SIG-M5 (cell line): ENCODE measurements at places on chromosomes 1 and 21.

- no peak for DNase-seq
These were observed 16.2 kb downstream of the CCSAP start for GRCh38 chr1:229326601-229327000.

DNA sequence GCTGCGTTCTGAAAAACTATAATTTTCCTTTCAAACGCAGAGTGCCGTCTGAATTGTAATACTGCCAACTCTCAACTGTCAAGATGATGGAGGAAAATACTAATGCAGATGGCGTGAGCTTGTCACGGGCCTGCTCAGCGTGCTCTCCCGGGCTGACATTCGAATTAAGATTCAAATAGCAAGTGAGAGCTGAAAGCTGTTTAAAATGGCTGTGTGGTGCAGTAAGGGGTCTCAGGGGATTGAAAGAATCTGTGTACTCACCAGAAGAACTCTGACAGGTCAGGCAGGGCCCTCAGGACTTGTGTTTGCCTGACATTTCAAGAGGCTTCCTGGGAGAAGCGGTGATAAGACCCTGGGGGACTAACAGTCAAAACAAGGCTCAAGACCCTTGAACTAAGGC, 33.1 kb downstream of the ZMYND12 start:
- DNase-seq = no peak

- DNase-seq = no peak
These were observed 143.6 kb downstream of the LRRC7 start for GRCh38 chr1:69711190-69711930.

DNA sequence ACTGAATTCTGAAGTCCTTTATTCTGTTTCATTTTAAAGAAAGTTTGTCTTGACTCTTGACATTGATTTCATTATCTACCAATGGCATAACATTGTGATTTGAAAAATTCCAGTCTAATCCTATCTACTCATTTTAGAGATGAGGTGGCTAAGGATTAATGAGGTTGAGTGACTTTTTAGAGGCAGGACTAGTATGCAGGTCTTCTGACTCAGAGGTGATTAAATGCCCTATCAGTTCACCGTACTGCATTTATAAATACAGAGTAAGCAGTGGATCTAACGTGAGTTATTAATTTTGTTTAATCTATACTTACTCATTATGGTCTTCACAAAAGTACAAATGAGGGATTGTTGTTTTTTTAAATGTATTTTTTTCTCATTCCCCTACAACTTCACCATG, 277.6 kb downstream of the PTBP2 start:
- no peak for DNase-seq

DNA sequence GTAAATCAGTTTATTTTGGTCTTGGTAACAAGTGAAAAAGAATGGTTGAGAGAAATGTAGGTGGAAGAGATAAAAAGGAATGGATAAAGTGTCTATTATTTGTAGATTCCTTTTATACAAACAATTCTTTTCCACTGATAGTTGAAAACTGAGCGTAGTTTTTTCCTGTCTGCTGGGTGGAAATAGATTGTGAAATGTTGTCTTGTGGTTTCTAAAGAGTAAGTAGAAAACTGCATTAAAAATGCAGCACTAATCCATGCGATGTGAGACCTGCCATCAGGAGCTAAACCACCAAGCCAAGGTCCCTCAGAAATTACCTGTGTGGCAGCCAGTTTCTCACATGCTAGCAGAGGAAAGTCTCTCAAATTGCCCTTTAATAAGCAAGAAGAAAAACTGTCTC, 103.2 kb upstream of the SLC44A3 start:
- DNase-seq = no peak

- no peak for DNase-seq
These were observed 43.7 kb downstream of the BACH1 start for GRCh38 chr21:29342363-29342957.

- DNase-seq = no peak
These were observed 2.3 kb upstream of the CCSAP start for GRCh38 chr1:229344937-229345684.

GRCh38 chr1:113281550-113281949, 108.8 kb upstream of the MAGI3 start:
- no peak for DNase-seq

- DNase-seq = no peak
These were observed 34.7 kb downstream of the ST3GAL3 start for GRCh38 chr1:43742026-43742425.

DNA sequence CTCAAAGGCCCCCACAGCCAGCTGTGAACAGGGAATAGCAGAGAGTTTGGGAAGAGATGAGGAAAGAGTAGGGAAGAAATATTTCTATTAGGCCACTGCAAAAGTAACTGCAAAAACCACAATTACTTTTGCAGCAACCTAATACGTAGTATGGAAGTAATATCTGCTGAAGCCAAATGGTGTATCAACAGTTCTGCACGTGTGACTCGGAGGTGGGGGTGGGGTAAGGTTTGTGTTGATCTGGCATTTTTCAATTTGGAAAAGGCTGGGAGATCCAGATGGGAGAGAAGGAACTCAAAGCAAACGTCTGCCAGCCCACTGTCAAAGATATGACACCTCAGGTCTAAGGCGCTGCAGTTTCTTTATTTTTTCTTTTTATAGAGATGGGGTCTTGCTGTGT, 11.1 kb upstream of the ZNF436 start:
- DNase-seq = no peak

- peak; percentile 18 for DNase-seq
These were observed 8.0 kb upstream of the MACF1 start for GRCh38 chr1:39196244-39197215.

- DNase-seq = no peak
These were observed 618 bp upstream of the SERTAD4 start for GRCh38 chr1:210231846-210232510.

DNA sequence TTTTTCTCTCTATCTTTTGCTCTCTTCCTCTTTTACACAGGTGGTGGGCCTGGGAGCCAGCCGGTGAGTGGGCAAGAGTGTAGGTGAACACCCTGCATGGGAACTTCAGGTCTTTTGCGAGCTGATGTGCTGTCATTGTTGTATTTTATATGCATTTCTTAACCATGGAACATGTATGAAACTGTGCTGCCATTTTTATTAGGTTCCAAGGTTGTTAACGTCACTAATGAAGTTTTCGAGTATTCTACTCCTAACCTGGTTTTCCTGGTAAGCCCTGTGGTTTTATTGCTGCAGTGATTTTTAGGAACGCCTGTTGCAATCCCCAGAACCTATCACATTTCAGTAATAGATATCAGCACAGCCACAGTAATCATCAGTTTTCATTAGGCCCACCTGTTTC, 14.8 kb upstream of the NID1 start:
- no peak for DNase-seq

GRCh38 chr1:94953107-94953506, 26.2 kb upstream of the CNN3 start:
- DNase-seq = no peak

- no peak for DNase-seq
These were observed 586 bp downstream of the COL24A1 start for GRCh38 chr1:86155807-86156565.
